ENCODE measurements at places on chromosomes 2 and 18.

- DNase-seq, result no peak
Observed at GRCh38 chr2:42328148-42328833, 32.7 kb downstream of the COX7A2L start.

GRCh38 chr2:136764452-136765255 is 691 bp upstream of the THSD7B start:
- DNase-seq, result peak; percentile 64

GRCh38 chr2:40283111-40283909 is 168.6 kb downstream of the SLC8A1 start:
- no peak for DNase-seq

DNA sequence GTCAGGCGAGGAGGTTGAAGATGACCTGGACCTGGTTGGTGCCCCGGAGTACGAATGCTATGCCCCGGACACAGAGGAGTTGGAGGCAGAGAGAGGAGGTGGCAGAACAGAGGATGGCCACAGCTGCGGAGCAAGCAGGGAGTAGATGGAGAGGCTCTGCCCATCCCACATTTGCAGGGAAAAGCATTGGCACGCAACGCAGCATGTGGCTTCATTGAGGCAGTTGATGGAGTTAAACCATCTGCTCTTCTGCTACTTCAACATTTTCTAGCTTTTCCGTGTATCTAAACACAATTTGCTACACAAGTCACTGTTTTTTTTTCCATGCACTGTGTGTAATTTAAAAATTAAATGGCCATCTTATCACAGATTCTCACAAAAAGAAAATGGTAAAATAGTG is 11.8 kb downstream of the RBFA start:
- no peak for DNase-seq

- no peak for DNase-seq
Observed at GRCh38 chr2:128599700-128600099, 281.0 kb upstream of the HS6ST1 start.

- DNase-seq, result no peak
Observed at GRCh38 chr2:239257511-239257937, 143.3 kb downstream of the HDAC4 start.

GRCh38 chr18:63290821-63291200 is 28.8 kb downstream of the BCL2 start:
- no peak for DNase-seq

DNA sequence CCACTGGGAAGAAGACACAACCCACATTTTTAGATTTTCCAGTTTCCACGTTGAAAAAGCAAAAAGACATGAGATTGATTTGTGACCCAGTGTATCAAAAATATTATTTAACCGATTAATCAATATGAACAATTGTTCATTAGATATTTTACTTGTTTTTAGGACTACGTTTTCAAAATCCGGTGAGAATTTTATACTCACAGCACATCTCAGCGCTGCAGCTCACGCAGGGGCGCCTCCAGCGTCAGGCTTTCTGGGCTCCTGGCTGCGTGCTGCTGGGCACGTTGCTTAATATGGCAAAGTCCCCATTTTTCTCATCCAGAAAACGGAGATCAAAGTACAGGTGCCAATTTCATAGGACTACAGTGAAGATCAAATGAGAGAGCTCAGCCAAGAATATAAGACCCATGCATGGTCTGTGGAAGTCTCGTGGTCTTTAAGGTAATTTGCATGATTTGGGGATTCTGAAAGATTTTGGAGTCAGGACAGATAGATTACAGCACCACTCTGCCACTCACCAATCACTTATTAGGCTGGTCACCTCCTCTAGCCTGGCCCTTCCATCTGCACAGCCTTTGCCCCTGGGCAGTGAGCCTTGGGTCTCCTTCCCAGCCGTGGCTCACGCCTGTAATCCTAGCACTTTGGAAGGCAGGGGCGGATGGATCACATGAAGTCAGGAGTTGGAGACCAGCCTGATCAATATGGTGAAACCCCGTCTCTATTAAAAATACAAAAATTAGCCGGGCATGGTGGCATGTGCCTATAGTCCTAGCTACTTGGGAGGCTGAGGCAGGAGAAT is 36.2 kb downstream of the PTPN18 start:
- DNase-seq, result no peak

GRCh38 chr2:223357076-223357475 is 245.1 kb downstream of the SCG2 start:
- DNase-seq, result no peak

- no peak for DNase-seq
Observed at GRCh38 chr2:182548031-182548950, 121.5 kb upstream of the PDE1A start.
